ENCODE measurements at places on chromosomes 3 and 15.

DNA sequence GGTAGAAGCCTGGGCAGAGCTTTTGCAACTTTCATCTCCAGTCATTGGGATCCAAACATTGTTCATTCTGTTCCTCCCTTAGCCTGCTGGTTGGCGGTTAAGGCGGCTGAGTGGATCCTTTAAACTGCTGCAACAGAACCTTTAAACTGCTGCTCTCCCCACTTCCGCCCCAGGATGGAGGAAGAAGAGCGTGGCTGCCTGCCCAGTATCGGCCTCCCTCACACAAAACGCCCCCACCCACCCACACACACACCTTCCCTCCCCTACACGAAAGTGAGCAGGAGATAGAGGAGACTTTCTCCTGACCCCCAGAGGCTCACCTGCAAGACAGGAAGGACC, 460 bp upstream of the ZMAT3 start:
- no peak for DNase-seq

GRCh38 chr3:190696777-190697501, 165.6 kb downstream of the GMNC start:
- DNase-seq = no peak

DNA sequence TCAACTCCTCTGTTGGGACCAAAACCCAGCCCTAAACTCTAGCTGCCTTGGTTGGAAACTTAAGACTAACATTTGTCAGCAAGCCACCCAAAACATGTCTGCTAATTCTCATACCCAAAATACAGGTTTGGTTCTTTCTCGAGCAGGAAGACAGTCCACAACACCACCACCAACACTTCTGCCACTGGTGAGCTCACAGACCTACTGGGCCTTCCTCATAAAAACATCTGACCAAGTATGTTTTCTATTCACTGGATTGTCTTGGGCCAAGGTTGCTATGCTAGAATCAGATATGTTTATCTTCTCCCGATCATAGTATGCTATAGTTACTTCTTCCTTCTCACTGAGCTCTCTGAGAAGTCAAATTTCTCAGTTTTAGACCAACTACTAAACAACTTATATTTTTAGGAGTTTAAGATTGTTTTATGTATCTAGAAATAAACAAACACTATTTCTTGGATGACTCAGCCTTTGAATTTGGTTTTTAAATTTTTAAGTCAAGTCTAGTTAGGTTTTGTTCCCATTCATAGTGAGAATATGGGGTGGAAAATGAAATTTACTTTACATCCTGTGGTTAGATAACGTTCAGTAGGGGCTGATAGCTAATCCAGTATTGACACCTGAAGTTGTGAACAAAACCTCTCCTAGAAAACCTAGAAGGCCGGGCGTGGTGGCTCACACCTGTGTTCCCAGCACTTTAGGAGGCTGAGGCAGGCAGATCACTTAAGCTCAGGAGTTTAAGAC, 360.5 kb downstream of the RSL24D1 start:
- DNase-seq = no peak

- DNase-seq = no peak
These were observed 71.0 kb downstream of the B3GNT5 start for GRCh38 chr3:183324083-183324482.

GRCh38 chr15:79185199-79185598, 94.6 kb upstream of the RASGRF1 start:
- no peak for DNase-seq

- DNase-seq = no peak
These were observed 20.5 kb upstream of the SCAANT1 start for GRCh38 chr3:63932509-63933212.

- no peak for DNase-seq
These were observed 53.9 kb downstream of the BOC start for GRCh38 chr3:113265231-113265630.

DNA sequence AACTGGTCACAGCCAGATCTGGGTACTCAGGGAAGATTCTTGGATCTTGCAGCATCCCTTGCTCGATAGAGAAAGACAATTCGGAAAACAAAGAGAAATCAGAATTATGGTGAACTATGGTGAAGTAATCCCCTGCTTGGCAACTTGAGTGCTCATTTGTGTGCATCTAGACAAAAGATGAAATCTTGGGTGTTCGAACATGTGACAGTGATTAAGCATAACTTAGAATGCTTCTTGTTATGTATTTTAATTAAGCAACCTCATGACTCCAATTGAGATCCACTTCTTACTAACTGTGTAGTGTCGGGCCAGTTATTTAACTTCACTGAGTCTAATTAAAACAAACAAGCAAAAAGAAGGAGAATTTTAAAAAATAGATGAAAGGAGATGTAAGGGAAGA, 56.5 kb downstream of the ZNF385D start:
- no peak for DNase-seq

DNA sequence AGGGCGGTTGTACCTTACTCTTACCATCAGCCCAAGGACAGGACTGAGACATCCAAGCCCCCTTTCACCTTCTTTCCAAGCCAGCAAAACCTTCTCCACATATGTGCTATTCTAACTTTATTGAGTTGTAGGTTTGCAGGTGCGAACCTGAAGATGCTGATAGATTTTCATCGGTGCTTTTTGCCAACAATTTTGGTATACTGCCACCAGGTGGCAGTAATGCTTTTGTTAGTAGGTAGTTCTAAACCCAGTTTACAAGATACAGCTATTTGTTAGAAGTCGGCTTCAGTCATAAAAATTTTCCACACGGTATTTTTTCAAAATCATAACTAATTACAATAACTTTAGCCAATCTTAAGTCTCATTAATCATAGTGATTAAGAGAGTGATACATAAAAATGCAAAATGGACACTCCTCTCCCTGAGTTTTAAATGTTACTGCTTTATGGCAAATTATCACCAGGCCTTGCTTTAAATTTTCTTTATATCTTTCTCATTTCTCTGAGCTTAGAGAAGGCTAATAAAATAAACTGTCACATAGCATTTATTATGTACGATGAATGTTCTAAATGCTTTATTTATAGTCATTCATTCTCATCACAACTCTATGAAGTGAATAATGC, 636 bp downstream of the TBC1D21 start:
- DNase-seq = no peak

DNA sequence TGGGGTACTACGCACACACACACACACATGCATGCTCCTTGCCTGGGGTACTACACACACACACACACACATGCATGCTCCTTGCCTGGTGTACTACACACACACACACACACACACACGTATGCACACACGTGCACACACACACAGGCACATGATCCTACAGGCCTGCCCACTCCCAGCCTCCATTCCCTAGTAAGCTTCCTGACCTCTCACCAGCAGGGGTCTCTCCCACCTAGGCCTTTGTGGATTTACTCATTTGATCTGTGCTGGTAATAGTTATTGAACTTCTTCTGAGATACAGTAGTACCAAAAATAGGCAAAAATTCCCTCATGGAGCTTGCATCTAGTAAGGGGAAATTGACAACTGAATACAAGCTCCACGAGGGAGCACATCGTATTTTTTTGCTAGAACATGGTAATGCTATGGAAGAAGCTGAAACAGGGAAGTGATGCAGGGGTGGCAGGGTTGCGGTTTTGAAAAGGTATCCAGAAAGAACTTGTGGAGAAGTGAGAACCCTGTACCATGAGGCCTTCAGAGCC, 19.1 kb downstream of the TTC21A start:
- peak; percentile 10 for DNase-seq

- DNase-seq = no peak
These were observed 143.4 kb downstream of the LIPC start for GRCh38 chr15:58575045-58575786.

DNA sequence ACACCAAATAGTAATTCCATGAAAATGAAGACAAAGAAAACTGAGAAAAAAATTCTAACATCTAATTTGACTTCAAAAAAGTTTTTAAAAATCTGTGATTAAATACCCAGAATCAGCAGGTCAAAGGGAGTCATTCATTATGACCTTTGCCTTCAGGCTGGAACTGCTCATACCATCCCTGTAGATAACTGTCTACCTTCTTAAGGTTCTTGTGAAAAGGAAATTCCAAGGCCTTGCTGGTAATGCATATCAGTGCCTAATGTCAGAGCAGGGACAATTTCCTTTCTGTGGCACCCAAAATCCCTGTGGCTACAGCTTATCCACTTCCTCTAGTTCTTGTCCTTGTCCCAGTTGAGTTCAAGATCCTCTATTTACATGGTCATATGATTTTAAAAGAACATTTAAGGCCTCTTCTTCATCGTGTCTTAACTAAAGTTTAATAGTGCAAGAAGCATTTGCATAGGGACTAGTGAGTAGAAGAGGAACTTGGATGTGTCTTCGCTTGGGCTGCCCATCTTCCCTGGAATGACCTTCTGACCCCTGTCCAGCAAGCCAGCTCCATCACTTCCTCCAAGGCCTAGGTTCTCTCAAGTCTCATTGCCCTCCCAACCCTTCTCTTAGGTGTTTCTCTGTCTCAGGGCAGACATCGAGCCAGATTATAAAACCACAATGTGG, 8.7 kb upstream of the PLCL2 start:
- DNase-seq = no peak

- no peak for DNase-seq
These were observed 8.1 kb upstream of the PCSK6 start for GRCh38 chr15:101497484-101498034.

GRCh38 chr3:194357681-194358080, 6.6 kb upstream of the CPN2 start:
- no peak for DNase-seq

- DNase-seq = no peak
These were observed 26.4 kb downstream of the ASB7 start for GRCh38 chr15:100628746-100629145.

DNA sequence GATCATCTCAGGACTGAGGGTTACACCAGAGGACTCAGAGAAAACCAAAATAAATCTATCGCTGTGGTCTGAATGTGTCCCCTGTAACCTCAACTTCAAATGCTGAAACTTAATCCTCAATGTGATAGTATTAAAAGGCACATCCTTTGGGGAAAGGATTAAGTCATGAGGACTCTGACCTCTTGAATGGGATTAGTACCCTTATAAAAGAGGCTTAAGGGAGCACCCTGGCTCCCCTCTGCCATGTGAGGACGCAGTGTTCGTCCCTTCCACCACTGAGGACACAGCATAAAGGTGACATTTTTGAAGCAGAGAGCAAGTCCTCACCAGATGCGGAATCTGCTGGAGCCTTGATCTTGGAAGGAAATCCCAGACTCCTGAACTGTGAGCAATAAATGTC, 39.5 kb downstream of the SRPRB start:
- no peak for DNase-seq

DNA sequence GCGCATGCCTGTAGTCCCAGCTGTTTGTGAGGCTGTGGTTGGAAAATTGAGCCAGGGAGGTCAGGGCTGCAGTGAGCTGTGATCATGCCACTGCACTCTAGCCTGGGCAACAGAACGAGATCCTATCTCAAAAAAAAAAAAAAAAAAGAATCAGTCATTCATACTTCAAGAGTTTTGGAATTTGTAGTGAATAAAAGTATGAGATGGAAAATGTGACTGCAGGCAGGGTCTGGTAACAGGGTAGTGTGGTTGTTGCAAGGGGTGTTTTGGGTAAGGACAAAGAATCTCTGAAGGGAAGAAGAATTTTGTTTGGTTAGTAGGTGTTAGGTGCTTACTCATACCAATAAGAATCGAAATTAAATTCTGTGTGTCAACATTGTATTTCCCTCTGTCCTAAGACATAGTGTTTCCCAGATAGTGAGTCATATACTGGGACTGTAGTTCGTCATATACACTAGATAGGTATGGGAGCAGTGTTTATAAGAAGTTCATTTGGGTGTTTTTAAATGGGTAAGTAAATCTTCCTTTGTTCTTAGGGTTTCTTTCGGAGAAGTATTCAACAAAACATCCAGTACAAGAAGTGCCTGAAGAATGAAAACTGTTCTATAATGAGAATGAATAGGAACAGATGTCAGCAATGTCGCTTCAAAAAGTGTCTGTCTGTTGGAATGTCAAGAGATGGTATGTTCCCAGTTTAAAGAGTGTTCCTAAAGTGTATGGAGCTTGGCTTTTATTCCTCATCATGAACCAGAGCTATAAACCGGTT, 14.2 kb downstream of the NR1D2 start:
- DNase-seq = peak; percentile 15

DNA sequence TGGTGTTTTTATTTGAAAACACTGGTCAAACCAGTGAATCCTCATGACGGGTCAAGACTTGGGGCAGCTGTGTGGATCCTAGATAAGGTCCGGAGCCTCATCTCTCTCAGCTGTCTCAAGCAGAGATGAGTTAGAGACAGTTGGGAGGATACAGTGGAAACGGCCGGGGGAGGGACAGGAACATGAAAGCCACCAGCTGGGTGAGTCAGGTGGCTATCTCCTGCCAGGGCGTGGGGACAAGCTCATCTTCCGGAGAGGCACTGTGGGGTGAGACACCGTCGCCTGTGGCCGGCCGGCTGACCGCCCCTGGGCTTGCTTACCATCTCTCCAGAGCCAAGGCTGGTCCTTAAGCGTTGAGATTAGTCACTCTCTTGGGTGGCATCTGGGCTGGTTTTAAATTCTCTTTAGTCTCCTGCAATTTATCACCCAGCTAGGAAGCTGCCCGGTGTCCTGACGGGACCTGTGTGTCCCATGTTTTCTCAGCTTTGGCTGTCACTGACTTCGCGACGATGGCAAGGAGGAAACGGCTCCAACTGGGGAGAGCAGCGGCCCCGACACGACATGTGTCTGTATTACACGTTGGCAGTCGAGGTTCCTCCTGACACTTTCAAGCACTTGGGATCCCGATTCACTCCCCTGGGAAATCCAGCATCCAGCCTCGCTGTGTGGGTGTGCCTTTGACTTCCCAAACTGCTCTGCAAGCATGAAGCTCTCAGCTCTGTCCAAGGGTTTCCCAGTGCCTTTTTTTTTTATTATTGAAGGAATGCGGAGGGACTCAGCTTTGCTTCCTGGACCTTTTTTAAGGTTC, 7.5 kb downstream of the ST8SIA2 start:
- DNase-seq = no peak

DNA sequence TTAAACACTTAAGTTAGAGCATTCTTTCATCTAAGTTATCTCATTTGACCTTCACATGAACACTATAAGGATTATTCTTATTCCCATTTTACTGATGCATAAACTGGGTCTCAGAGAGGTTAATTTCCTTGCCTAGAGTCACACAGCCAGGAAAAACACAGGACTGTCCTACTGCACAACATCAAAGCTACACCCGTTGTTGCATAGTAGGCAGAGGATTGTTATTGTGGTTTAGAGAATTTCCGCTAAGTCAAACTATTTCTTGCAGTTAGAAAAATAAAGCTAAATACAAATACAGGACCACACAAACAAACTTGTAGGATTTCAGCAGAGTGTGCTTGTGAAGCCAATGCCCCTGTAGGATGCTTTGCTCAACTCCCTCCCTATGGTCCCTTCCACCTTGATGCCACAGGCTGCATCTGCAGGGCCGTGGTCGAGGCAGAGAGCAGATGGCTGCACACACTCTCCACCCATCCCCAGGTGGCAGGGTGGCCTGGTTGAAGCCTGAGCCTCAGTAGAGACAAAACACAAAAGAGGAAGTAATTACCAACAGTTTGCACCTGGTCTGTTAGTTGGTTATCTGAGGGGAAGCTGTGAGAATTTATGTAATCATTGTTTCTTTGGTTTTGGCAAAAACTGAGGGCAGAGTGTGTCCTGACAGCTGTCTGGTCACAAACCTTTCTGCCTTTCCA, 41.1 kb upstream of the SKOR1 start:
- no peak for DNase-seq

GRCh38 chr15:43487271-43487895, 5.6 kb downstream of the TP53BP1 start:
- no peak for DNase-seq
